Stimulated activated CD8-positive, alpha-beta memory T cell treated with anti-CD3 and anti-CD28 coated beads, Interleukin-7, amount 100 ng/mL, for 1 hour (primary cell): ENCODE measurements at places on chromosomes 6 and 20.

- no peak for DNase-seq
Observed at GRCh38 chr6:137761072-137761471, 106.0 kb upstream of the TNFAIP3 start.

GRCh38 chr6:76771059-76771634, 692.1 kb downstream of the HTR1B start:
- no peak for DNase-seq

GRCh38 chr6:121460170-121460569, 24.7 kb downstream of the GJA1 start:
- DNase-seq: no peak

DNA sequence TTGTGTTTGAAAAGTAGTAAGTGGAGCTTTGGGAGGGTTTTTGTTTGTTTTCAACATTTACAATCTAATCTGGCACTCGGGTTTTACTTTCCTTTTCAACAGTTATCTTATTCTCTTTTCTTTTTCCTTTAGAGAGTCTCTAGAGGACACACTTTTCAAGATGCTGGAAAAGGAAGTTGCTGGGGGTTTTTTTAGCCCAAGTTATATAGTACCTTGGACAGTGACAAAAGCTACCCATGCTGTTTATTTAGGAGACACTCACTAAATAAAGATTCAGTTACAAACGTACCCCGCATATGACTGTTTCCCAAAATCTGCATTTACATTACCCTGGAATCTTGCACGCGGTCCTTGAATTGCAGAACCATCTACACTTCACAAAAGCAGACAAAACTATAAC, 78.8 kb downstream of the MAP7 start:
- DNase-seq: no peak

DNA sequence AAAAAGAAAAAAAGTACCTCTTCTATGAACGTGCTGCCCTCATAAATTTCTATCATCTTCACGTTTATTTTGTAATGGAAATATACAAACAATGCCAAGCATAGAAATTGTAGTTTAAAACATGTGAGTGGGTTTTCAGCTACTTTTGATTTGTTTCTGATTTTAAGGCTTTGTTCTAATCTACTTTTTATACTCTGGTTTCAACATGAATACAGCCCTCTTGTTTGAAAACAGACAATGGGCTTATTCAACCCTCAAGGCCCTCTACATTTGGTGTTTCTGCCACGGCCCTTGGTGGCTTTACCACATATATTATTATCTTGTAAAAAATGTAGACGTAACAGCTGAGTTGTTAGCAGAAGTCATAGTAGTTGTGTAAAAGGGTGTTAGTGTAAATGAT, 153.9 kb downstream of the SOX4 start:
- DNase-seq: no peak

DNA sequence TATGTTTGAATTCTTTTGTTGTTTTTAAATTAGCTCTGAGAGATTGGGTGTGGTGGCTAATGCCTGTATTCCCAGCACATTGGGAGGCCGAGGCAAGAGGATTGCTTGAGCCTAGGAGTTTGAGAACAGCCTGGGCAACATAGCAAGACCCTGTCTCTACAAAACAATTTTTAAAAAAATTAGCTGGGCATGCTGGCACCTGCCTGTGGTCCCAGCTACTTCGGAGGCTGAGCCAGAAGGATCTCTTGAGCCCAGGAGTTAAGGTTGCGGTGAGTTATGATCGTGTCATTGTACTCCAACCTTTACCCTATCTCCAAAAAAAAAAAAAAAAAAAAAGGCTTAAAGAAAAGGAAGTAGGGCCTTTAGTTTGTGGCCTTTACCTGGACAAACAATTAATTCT, 22.9 kb downstream of the DHX35 start:
- no peak for DNase-seq

DNA sequence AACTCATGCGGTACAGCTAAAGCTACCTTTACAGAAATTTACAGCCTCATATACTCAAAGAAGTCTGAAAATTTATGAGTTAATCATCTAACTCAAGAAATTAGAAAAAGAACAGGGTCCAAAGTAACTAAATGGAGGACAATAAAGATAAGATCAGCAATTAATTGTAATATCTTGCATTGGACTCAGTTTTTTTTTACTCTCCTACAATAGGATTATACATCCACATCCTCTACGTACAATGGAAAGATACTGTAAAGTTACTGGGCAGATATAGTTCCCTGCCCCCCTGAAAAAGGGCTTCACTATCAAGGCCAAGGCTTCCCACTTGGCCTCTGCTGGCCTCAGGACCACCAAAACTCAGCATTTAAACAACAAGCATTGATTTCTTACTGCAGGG, 31.5 kb upstream of the MOCS1 start:
- DNase-seq: no peak

- peak; percentile 36 for DNase-seq
Observed at GRCh38 chr6:28838289-28838633, 85.5 kb downstream of the TRIM27 start.
